ENCODE measurements at places on chromosomes 4 and X. TPM values are rescaled to one million over a fixed set of nuclear protein-coding genes. Genes with fewer than 3 reads are reported as not detected.

The FAM184B gene
- total RNA-seq, result 0.24 TPM

- H3K4me3 ChIP-seq, result no peak overlapping the region
- H3K36me3 ChIP-seq, result no peaks in the 10 kb centered on the region
- no peak for DNase-seq
Observed at GRCh38 chrX:143455046-143455445, 62.2 kb downstream of the SPANXN3 start.

DNA sequence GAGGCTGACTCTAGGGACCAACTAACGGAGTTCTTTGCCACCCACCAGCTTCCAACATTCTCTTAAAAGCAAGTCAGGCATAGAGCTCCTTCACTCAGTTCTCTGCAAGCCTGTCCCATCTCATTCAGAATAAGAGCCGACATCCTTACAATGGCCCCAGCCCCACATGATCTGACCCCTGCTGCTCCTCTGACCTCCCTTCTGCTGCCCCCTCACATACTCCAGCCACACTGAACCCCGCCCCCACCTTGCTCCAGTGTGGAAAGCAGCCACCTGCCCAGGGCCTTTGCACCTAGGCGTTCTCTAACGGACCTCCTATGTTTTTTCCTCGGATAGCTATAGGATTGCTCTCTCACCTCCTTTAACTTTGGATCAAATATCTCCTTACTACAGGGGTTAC, 143.2 kb upstream of the ETNPPL start:
- no peak overlapping the region for H3K4me3 ChIP-seq
- no peak overlapping the region for H3K27ac ChIP-seq
- no peak for DNase-seq
- H3K27me3 ChIP-seq, result no peaks in the 10 kb centered on the region

GRCh38 chr4:168059251-168059650, 33.1 kb upstream of the ANXA10 start:
- no peak overlapping the region for H3K4me3 ChIP-seq
- H3K4me1 ChIP-seq, result no peaks in the 10 kb centered on the region
- H3K27me3 ChIP-seq, result no peaks in the 10 kb centered on the region
- no peak for DNase-seq

DNA sequence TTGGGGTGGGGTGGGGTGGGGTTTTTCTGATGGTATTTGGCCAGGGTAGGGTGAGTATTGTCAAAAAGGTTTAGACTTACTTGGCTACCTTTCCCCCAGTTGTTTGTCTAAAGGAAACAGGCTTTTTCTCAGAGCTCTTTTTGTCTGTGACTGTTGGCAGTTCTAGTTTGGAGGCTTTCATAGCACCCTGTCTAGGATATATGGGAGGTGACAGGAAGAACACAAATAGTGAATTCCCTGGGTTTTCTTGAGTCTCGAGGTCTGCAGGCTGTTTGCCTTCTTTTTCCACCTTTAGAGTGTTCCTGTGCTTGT, 13.5 kb downstream of the RPS6KA3 start:
- no peak overlapping the region for H3K4me3 ChIP-seq
- no peaks in the 10 kb centered on the region for H3K27me3 ChIP-seq
- H3K27ac ChIP-seq, result peak overlapping the region; percentile 24
- no peaks in the 10 kb centered on the region for H3K36me3 ChIP-seq
- peaks cover 11% of the 10 kb centered on the region for H3K4me1 ChIP-seq

GRCh38 chr4:173001571-173001970, 167.0 kb upstream of the GALNT7 start:
- no peaks in the 10 kb centered on the region for H3K36me3 ChIP-seq
- no peak overlapping the region for H3K27ac ChIP-seq
- DNase-seq, result no peak
- H3K4me3 ChIP-seq, result no peak overlapping the region

DNA sequence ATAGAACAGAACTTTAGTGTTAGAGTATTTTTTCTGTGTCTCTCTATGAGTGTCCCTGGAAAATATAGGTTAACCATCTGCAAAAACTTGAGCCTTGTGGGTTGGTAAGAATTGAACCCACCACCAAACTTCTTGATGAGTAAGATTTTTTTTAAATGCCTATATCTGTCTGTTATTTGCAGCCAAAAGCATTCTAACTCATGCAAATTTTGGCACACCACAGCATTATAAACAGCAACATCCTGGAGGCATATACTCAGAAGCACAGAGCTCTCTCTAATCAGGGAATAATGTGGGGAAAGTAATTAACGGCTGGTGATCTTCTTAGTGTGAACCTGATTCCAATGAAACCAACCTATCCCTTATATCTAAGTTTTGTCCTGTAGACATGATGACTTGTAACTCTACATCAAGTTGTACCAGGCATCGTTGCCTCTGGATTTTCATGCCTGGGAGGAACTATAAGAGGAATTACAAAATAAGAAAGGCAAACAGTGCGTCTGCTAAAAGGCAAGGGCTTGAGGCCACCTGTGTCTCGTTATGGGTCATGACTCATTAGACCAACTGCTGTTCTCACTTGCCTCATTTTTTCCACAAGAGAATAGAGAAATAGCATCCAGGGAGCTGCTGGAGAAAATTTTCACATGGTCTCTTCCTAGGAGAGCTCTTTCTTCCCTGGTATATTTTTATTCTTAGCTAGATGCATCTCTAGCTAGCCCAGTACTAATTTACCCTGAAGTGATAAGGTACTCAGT, 202.4 kb downstream of the CHIC2 start:
- H3K27ac ChIP-seq, result peak overlapping the region; percentile 21
- H3K27me3 ChIP-seq, result no peaks in the 10 kb centered on the region
- H3K36me3 ChIP-seq, result no peaks in the 10 kb centered on the region
- H3K4me3 ChIP-seq, result no peak overlapping the region

GRCh38 chr4:120722655-120723054, 199.9 kb downstream of the PRDM5 start:
- H3K4me1 ChIP-seq, result no peaks in the 10 kb centered on the region
- no peak for DNase-seq
- no peak overlapping the region for H3K4me3 ChIP-seq

DNA sequence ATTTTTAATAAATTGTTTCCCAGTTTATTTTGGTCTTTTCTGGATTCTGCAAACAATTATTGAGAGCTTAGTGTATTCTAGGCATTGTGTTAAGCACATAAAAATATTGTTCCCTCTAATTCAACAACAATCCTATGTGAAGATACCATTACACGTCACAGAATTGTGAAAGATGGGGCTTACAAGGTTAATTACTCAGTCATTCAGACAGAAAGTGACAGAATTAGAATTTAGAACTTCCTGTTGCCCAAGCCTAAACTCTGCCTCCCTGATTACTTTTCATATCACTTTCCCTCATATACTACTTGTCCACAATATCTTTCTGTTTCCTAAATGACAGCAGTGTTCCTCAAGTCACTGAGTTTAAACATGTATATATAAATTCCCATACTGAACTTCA, 186.7 kb upstream of the VEGFC start:
- no peak overlapping the region for H3K27ac ChIP-seq
- H3K27me3 ChIP-seq, result no peaks in the 10 kb centered on the region
- H3K4me1 ChIP-seq, result no peaks in the 10 kb centered on the region
- no peaks in the 10 kb centered on the region for H3K36me3 ChIP-seq
